ENCODE measurements at places on chromosomes 4 and X.

DNA sequence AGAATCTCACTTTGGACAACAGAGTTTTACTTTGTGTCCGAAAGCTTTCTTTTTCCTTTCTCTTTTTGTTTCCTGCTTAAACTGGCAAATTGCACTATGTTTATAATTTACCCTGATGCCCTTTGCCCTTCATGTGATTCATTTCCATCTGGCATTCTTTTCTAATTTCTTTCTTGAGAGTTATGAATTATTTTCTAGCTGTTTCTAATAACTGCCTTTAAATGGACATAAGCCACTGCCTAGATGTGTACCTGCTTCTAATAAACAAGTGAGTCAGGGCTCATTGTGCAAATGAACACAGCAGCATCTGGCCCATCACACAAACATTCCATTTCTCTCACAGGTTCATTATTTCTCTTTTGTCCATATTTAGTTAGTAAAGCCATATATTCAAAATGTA lies 242.3 kb upstream of the GPRIN3 start:
- no peak for DNase-seq

- no peak for DNase-seq
These were observed 354.1 kb downstream of the CHIC1 start for GRCh38 chrX:73916931-73917667.

- no peak for DNase-seq
These were observed 91.6 kb downstream of the SOWAHB start for GRCh38 chr4:76806346-76806745.

GRCh38 chrX:102042372-102043325 lies 82.8 kb upstream of the TCEAL2 start:
- peak; percentile 41 for DNase-seq

DNA sequence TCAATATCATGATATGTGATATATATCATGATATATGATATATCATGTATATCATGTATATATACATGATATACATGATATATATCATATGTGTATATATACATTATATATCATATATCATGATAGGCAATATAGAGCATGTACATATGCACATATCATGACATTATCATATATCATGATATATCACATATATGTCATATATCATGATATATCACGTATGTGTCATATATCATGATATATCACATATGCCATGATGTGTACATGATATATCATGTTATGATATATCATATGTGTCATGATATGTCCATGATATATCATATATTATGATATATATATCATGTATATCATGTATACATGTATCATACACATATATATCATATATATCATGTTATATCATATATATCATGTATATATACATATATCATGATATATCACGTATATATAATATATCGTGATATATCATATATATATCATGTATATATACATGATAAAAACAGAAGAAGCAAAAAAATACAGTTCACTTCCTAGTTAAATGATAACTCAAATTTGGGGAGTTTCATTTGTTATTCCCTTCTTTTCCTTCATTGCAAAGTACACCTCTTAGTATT lies 670.1 kb upstream of the EPHA5 start:
- no peak for DNase-seq

GRCh38 chrX:136907621-136908020 lies 27.1 kb upstream of the RBMX start:
- DNase-seq: peak; percentile 47

GRCh38 chr4:101197350-101197749 lies 150.0 kb downstream of the PPP3CA start:
- DNase-seq: no peak

GRCh38 chrX:14832151-14832550 lies 40.7 kb downstream of the FANCB start:
- no peak for DNase-seq

- no peak for DNase-seq
These were observed 404.9 kb downstream of the PCDH7 start for GRCh38 chr4:31125061-31125460.

DNA sequence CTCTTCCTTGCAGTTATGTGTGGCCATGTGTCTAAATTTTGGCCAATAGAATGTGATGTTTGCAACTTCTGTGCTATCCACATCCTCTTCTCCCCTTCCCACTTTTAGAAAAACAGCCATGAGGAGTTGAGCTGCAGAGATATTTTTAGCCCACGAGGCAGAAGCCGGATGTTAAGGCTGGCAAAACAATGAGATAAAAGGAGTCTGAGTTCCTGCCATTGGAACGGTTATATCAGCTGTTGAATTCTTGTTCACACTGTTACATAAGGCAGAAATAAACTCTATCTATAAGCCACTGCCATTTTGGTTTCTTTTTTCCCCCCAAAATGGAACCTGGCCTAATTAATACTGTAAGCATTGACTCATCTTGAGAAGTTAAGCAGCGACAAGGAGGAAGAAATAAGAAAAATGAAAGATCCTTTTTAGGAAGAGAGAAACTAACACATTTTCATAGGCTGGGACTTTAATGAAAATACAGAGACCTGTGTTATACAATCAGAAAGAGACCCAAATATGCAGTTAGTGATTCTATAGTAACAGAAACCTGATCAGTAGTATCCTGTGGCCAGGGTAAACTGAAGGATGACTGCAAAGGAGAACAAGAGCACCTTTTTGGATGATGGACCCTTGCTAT lies 200.5 kb downstream of the INPP4B start:
- no peak for DNase-seq

- DNase-seq: no peak
These were observed 103.5 kb upstream of the PLAC1 start for GRCh38 chrX:134761788-134762187.

- no peak for DNase-seq
These were observed 55.5 kb downstream of the WFS1 start for GRCh38 chr4:6324999-6325787.

- DNase-seq: no peak
These were observed 84.3 kb downstream of the NBDY start for GRCh38 chrX:56813318-56813837.

- no peak for DNase-seq
These were observed 83.0 kb downstream of the LRP2BP start for GRCh38 chr4:185312699-185313098.

GRCh38 chr4:147285751-147286150 lies 195.1 kb upstream of the EDNRA start:
- no peak for DNase-seq

- no peak for DNase-seq
These were observed 91.6 kb downstream of the FUNDC1 start for GRCh38 chrX:44451056-44451455.

DNA sequence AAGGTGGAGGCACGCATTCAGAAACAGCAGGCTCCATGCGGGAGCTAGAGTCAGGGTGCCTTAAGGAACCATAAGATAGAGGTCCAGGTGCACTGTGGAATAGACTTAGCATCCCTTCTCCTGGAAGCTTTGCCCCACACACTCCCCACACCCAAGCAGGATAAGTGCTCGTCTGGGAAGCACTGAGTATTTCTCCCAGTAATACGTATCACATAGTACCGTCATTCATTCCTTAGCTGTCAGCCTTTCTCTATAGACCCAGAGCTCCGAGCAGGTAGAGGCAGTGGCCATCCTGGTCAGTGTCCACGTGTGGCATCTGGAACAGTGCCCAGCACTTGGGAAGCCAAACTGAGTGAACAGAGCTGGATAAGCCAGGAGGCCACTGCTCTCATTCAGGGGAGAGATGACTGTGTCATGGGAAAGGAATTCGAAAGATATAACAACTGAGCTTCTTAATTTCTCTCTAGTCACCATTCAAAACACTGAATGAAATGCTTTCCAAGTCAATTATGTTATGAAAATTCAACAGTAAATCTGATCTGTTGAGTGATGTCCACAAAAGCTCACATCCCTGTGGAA lies 9.9 kb downstream of the APBB2 start:
- DNase-seq: no peak

- DNase-seq: no peak
These were observed 13.8 kb downstream of the AP1AR start for GRCh38 chr4:112245383-112245782.

- no peak for DNase-seq
These were observed 863.3 kb downstream of the CENPC start for GRCh38 chr4:66681962-66682361.

DNA sequence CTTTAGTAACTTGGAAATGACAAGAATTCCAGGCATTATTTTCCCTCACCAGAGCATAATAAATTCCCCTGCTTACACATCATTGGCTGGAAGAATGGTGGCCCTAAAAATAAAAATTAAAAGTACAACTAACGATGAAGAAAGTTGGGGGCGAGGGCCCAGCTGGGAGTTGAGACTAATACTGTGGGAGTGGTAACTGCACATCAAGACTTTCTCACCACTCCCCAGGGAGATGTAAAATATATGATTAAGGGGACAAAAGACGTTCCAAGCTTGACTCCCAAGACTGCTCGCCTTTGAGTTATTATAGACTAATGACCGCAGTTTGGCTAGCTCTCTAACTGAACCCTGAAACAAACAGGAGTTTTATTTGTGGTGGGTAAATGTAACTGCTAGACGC lies 30.0 kb downstream of the SMIM31 start:
- no peak for DNase-seq

- no peak for DNase-seq
These were observed 15.0 kb downstream of the RBMX start for GRCh38 chrX:136865270-136866158.

DNA sequence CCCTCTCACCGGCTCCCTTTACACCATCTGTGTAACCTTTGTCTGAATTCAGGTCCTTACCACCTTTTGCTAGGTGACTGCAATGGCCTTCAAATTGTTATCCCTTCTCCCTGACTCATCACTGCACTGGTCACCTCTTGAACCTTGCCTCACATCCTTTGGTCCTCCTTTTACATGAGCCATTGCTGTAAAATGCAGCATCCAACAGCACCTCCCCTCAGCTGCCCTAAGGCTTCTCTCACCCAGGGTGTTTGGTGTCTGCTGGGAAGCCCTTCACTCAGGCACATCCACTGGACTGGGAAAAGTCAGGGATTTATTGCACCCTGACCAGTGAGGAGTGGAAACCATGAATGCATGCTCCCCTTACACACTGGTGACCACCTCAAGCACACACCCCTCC lies 192.5 kb upstream of the GATB start:
- DNase-seq: no peak

DNA sequence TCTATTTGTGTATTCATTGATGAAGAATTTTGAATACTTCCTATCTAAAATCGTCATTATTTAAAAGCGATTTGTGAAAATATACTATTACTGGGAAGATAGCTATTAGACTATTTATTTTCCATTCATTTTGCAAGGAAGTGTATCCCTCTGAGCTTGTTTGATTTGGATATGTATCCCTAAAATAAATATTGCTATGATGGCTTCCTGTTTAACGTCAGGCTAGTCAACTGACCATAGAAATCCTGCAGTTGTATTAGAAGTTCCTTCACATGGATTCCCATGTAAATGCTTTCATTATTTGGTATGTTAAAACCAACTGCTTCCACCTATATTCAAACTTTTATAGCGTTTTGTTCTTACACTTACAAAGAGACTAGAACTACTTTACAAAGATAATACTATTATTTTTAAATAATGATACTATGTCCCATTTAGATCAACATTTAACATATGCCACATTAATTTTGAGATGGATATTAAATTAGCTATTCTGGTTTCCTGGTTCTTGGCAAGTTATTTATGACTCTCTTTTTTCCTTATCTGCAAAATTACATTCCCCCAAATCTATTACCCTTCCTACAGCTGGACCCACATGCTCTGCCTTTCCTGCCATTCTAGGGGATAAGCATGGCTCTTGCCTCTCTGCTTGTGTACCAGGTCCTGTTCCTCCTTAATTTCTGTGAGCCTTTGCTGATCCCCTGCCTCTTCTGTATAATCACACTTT lies 26.7 kb upstream of the PDE5A start:
- no peak for DNase-seq

DNA sequence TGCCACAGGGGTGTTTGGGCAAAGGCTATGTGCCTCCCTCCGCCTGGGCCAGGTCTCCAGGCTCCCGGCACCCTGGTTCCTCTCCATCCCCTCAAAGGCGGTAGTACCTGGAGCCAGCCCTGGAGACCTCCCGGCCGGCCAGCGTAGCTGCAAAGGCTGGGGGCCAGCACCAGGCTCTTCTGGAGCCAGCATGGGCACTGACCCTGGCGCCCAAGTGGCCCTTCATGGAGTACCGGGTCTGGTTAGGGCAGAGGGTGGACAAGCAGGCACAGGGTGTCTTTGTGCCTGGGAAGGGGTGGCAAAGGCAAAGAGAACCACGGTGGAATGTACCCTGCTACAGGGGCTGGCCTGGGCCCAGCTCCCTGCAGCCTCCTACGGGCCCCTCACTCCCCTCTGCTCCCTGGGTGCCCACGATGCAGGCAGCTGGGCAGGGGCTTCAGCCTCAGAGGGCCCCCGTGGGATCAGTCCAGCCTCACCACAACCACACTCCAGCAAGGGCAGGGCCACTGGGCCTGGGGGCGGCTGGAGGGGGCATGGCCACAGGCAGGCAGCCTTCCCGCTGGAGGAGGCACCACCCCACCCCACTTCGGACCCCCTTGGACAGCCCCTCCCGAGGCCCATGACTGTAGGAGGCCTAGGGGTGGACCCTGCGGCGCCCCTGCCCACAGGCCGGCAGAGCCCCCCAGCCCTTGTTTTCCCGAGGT lies 112.9 kb upstream of the NKX1-1 start:
- peak; percentile 74 for DNase-seq

- DNase-seq: no peak
These were observed 58.9 kb upstream of the PROM1 start for GRCh38 chr4:16142598-16143310.

- no peak for DNase-seq
These were observed 98.9 kb downstream of the ATXN3L start for GRCh38 chrX:13220916-13221315.

GRCh38 chr4:166318810-166319525 lies 445.9 kb downstream of the TLL1 start:
- DNase-seq: no peak

- DNase-seq: no peak
These were observed 312.5 kb upstream of the HS3ST1 start for GRCh38 chr4:11741190-11741652.

GRCh38 chr4:169267070-169267469 lies 3.7 kb downstream of the SH3RF1 start:
- no peak for DNase-seq

GRCh38 chrX:7444967-7445366 lies 297.0 kb upstream of the PUDP start:
- DNase-seq: no peak

- DNase-seq: no peak
These were observed 36.9 kb downstream of the NR3C2 start for GRCh38 chr4:148405161-148405893.

DNA sequence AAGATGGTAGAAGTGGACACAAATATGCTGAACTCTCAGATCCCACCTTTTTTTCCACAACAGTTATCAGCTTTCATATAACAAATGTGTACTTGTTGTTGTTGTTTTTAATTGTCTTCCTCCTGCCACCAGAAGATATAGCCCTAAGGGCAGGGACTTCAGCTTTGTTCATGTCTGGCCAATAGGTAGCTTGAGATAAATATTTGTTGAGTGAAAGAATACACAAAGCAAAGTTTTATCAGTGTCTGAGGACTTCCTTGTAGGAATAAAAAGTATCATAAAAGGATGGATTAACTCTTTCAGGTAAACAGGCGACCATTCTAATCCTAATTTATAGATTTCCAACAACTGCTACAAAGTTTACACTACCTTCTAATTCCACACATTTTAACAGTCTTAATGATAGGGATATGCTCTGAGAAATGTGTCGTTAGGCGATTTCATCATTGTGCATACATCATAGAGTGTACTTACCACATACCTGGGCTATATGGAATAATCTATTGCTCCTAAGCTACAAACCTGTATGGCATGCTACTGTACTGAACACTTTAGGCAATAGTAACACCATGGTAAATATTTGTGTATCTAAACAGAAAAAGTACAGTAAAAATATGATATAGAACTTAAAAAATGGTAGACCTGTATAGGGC lies 186.1 kb downstream of the ATOH1 start:
- DNase-seq: no peak

- DNase-seq: no peak
These were observed 52.1 kb downstream of the XAGE2 start for GRCh38 chrX:52420824-52421443.
